ENCODE measurements at places on chromosomes 3 and 15.

- DNase-seq, result no peak
These were observed 64.4 kb downstream of the GAP43 start for GRCh38 chr3:115687721-115688120.

DNA sequence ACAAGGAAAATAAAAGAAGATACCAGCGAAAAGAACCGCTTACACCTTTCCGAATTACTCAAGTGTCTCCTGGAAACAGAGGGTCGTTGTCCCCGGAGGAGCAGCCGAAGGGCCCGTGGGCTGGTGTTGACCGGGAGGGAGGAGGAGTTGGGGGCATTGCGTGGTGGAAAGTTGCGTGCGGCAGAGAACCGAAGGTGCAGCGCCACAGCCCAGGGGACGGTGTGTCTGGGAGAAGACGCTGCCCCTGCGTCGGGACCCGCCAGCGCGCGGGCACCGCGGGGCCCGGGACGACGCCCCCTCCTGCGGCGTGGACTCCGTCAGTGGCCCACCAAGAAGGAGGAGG is 325 bp downstream of the ALCAM start:
- peak; percentile 39 for DNase-seq

- peak; percentile 50 for DNase-seq
These were observed 83.6 kb upstream of the SPATA12 start for GRCh38 chr3:56976651-56977560.

DNA sequence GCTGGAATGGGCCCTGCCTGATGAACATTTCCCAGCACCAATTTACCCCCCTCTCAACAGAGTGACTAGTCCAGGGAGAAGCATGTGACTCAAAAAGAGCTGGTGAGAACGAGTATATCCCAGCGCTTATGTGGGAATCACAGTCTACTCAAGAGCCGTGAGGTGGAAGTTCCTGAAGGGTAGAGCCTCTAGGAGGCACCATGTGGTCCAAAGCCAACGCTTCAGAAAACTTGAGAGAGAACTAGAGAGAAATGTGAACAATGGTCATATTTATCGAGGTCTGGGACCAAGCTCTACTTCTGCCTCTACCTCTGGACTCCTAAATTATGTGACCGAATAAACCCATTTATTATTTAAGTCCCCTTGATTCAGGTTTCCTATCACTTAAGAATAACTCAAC is 111.0 kb upstream of the RAP2B start:
- DNase-seq, result no peak

DNA sequence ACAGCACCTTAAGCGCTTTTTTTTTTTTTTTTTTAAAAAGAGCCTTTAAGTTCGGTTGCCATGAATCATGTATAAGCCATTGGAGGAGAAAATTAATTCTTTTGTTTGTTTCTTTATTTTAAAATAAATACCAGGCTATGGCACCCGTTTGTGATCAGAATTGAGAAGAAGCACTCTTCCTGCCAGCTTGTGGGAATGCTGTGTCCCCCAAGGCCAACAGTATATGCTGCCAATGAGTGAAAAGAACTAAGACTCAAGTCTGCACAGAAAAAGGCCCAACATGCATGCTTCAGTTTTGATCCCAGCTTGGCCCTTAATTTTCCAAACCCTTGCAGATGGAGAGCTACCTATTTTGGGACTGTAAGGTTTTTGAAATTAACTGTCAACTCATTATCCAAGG is 90.5 kb downstream of the LRRC3B start:
- no peak for DNase-seq

GRCh38 chr15:86229306-86229705 is 149.6 kb downstream of the AGBL1 start:
- no peak for DNase-seq

DNA sequence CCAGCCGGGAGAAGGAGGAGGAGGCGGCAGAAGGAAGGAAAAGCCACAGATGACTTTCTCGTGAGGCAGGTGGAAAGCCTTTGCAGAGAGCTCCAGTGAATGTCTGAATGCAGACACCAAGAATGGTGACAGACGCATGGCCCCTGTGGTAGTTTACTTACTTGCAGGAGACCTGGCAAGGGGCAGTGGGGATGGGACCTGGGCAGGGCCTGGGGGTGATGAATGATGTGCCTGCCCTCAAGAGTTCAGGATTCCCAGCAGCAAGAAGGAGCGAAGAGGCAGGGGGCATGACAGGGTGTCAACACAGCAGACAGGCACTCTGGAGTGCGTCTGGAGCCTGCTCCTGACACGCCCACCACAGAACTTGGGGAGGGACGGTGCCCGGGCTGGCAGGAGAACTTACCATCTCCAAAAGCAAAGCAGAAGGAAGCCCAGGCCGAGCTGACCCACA is 260.5 kb upstream of the LYSMD4 start:
- no peak for DNase-seq

GRCh38 chr15:65372787-65373067 is 5.1 kb downstream of the IGDCC3 start:
- DNase-seq, result peak; percentile 48

DNA sequence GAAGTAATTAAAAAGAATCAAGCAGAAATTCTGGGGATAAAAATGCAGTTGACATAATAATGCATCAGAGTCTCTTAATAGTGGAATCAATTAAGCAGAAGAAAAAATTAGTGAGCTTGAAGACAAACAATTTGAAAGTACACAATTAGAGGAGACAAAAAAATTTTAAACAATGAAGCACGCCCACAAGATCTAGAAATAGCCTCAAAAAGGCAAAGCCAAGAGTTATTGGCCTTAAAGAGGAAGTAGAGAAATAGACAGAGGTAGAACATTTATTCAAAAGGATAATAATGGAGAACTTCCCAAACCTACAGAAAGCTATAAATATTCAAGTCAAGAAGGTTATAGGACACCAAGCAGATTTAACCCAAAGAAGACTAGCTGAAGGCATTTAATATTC is 113.3 kb downstream of the TBC1D2B start:
- no peak for DNase-seq

DNA sequence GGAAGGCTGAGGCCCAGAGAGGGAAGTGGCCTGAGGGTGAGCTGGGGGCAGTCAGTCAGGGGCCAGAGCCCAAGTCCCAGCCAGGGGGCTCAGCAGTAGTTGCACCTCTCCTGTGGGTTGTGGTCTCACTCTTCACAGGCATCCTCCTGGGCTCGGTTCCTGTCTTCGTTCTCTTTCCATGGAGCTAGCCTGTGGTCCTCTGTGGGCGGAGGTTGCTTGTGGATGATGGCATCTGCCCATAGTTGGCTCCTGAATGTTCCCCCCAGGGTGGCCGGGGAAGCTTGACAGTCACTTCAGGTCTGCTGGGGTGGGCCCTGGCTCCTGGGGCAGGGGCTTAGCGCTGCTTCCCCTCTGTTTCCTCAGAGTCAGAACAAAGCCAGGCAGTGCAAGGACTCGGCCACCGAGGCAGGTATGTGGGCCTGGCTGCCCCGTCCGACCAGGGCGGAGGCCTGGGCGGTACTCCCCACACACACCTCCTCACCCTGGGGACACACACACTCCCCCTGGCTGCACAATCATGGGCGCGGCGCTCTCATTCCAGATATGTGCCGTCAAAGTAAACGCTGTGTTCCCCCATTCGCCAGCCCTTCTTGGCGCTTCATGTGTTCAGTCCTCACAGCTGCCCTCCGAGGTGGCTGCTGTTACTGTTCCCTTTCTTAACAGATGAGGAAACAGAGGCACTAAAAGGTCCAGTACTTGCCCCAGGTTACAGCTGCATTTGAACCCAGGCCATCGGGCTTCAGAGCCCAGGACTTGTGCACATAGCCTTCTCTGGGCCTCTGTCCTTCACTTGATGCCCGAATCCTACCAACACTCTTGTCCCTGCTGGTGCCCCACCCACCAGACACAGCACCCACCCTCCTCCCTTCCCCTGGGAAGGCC is 34.5 kb downstream of the PSTPIP1 start:
- peak; percentile 28 for DNase-seq

GRCh38 chr15:47407692-47408091 is 309.6 kb upstream of the SEMA6D start:
- DNase-seq, result no peak

DNA sequence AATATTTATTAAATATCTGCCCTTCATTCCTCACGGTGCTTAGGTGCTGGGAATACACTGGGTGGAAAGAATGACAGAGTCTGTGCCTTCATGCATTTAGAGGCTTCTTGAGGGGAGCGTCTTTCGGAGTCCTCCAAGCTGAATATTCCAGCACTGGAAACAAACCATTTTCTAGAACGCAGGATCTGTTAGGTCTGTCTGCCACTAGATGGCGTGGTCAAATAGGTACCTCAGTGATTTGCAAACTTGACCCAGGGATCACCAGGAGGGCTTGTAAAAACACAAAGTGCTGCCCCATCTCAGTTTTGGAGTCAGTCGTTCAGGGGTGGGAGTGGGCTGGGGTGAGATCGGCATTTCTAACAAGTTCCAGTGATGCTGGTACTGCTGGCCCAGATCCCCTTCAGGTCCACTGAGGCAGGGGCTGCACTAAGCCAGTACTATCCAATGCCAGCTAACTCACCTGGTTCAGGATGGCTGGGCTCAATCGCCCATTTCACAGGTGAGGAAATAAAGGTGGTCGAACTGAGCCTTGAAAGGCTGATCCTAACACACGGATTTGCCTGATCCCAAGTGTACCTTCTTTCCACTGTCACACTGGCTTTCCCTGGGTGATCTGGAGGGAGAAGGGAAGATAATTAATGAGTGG is 14.8 kb downstream of the ARNT2 start:
- peak; percentile 66 for DNase-seq

- peak; percentile 82 for DNase-seq
These were observed 34.8 kb downstream of the COMMD2 start for GRCh38 chr3:149717391-149718056.

GRCh38 chr15:76101655-76102054 is 41.9 kb downstream of the TMEM266 start:
- no peak for DNase-seq

- no peak for DNase-seq
These were observed 93.7 kb downstream of the MCTP2 start for GRCh38 chr15:94324835-94325767.

DNA sequence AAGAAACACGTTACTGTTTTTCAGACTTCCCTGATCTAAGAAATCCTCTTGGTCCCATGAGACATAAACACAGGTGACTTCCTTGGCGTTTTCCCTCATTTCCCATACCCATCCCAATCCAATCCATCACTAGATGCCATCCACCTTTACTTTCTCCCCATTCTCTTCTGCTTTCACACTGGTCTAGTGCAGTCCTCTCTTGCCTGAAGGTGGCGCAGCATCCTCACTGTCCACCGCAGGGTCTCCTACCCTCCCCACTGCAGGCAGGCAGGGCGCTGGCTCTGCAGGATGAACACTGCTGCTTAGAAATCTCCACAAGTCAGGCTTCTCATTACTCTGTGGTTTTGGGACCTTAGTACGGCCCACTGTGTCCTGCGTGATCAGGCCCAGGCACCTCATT is 58.2 kb downstream of the RAB7A start:
- no peak for DNase-seq

DNA sequence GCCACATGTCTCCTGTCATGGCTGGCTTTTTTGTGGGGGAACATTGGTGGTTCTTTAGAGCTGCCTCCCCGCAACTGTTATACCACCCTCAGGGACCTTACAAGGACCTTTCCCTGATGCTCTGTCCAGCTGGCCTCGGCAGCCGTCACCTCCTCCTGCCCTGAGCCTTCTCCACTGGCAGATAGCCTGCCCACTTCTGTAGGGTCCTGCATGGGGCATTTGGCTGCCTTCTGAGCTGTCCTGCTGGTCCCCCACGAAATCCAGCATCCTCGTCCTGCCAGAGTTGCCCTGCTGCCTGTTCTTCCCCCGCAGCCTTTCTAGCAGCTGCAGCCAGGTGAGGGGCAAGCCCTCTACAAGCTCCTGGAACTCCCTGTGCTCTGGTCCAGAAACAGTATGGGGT is 86.2 kb downstream of the USP13 start:
- DNase-seq, result no peak

DNA sequence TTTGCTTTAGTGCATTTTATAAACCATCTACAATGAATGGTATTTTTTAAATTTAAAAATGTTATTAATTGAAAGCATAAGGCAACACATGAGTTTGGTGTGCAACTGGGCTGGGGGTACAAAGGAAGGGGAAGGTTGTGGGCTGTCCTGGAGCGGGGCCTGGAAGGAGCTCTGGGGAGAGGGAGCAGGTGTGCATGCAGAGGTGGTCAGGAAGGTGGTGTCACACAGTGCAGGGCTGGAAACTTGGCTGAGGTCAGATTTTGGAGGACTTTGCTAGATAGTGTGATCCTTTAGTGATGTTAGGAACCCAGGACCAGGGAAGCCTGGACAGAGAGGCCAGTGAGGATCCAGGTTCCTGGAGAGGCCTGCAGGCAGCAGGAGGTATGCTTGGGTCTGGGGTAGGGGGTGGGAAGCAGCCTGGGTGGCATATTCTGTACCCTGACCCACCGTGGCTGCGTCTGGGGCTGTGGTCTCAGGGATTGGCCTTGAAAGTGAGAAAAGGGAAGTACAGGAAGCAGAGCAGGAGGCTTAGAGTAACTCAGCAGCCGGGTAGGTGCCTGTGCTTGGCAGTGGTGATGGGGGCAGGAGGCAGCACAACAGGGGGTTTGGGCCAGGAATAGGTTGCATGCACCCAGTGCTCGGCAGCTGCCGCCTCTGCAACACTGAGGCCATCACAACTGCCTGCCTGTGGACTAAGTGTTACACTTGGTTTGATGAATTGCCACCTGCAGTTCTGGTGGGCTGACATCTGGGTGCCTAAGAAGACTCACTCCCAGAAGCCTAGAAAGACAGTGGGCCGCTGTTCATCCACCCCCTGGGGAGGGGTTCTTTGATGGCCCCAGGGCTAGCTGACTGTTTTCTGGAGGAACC is 33.0 kb downstream of the KY start:
- DNase-seq, result no peak

- DNase-seq, result peak; percentile 6
These were observed 12.5 kb upstream of the IL16 start for GRCh38 chr15:81184188-81184587.

DNA sequence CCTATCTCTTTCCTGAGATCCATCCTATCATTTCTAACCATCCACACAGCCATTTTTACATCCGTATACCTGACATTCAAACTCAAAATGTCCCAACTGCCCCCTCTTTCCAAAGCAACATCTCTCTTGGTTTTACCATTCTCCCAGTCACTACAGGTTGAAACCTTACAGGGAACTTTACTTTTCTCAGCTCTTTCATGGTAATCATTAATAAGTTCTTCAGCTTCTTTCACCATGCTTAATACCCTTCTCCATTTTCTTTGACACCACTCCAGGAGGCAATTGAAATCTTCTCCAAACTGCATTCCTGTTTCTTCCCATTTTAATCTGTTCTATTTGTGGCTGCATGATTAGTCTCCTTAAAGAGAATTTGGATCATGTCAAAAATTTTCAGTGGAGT is 352.5 kb downstream of the GAP43 start:
- DNase-seq, result no peak

DNA sequence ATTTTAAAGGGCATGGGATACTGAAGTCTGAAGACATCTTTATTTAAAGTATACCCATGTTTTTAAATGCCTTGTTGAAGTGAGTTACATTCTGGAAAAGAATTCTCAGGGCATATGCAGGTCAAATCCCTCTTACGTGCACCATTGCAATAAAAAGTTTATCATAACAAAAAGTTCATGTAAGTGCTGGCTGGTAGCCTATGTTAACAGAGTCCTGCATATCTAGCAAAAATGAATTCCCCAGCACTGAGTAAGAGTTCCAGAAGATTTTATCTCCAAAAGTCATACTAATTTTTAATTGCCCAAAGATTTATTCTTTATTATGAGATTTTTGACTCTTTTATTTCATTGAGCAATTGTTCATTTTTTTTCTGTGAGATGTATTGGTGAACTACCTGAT is 104.7 kb upstream of the ROBO1 start:
- DNase-seq, result peak; percentile 56

All from HAP-1 (cell line).